ENCODE measurements at places on chromosomes 3 and 15. TPM values are rescaled to one million over a fixed set of nuclear protein-coding genes. Genes with fewer than 3 reads are reported as not detected.

DNA sequence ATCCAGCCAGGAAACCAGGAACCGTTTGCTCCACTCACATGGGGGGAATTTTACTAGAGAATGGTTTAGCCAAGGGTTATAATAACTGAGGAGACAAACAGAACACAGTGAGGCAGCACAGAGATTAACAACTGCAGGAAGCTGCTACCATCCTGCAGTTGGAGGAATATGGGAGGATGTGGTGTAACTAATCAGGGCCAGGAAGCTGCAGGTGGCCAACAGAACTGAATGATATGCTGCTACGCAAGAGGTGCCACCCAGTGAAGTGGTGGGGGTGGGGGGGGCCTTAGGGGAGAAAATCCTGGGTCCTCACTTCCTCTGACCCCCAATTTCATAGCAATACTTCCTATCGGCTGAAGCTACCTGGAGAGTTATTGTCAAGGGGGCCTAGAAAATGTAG, 306.4 kb upstream of the STT3B start:
- DNase-seq, result no peak

DNA sequence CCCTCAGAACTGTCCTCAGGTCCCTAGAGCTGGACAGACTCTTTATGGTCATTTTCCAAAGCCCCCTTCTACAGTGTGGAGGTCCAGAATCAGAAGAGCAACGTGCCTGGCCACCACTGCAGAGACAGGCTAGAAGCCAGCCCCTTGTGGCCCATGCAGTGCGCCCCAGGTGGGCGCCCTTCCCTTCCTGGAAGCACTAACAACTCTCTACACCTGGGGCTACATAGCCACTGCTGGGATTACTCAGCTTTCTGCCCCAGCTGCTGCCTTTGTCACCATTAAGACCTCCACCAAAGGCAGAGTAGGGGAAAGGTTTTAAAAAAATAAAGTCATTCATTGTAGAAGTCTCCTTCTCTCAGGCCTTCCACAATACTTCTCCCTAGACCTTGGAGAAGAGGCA, 2.3 kb downstream of the RASGRP1 start:
- DNase-seq, result peak; percentile 57

GRCh38 chr15:91864664-91865063, 11.2 kb downstream of the SLCO3A1 start:
- peak; percentile 75 for DNase-seq

DNA sequence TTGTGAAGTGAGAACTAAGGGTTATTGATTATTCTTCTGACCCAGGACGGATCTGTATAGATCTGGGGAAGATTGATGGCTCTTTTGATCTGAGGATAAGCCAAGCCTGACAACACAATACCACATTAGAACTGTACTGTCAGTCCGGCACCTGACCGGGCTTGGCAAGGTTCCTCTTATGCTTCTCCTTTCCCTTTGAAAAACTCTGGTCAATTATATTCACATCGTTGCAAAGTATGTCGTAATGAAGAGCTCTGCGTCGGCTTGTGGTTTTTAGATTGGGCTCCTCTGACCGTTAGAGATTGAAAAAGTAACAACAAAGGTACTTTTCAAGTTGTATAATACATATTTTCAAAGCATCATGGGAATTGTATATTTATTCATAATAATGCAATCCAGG, 389.8 kb downstream of the NR2F2 start:
- no peak for DNase-seq

DNA sequence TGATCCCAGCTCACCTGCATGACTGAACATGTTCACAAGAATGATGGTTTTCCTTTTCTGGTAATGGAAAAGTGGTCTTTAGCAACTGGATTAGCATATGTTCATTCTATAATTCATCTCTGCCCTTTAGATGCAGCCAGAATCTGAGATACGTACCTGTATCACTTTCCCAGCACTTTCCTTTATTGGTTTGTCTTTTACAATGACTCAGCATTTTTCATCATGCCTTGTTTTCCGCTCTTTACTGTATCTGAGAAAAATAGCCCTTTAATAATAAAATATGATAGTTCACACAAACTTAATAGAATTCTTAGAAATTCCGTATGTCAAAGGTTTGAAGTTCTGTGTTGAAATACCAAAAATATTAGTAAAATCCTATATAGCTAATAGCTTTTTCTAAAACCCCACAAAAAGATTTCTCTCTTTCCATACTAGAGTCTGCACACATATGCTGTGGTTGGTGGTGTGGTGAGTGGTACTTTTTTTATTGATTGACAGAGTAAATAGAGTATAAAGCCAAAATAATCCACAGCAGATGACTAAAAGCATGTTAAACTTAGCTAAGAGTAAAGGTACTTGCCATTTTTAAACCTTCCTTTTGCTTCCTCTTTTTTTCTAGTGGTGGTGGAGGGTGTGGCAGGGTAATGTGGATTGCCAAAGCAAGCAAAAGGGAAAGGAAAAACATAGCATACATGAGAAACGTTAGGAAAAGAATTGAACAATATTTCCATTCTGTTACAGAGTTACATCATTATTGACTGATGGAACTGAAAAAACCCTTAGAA, 328.9 kb upstream of the RBMS3 start:
- no peak for DNase-seq

DNA sequence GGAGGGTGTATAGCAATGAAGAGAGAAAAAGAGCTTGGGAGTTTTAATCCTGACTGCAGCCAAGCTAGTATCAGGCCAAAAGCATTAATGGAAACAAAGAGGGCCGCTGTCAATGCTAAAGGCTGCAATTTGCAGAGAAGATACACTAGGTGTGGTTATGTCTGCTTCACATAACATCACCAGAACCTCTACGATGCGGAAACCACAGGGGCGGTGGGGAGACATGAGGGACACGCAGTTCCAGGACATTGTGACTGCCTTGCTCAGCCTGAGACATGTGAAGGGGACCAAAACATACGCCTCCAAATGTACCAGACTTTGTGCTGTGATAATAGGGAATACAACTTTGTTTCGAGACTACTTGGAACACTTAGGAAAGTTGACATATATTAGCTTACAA, 88.4 kb downstream of the APBA2 start:
- DNase-seq, result no peak

KCNMB2 gene
- total RNA-seq, result not detected

P2RY12 gene
- total RNA-seq, result not detected

GRCh38 chr3:19632099-19633074, 301.6 kb downstream of the EFHB start:
- no peak for DNase-seq

DNA sequence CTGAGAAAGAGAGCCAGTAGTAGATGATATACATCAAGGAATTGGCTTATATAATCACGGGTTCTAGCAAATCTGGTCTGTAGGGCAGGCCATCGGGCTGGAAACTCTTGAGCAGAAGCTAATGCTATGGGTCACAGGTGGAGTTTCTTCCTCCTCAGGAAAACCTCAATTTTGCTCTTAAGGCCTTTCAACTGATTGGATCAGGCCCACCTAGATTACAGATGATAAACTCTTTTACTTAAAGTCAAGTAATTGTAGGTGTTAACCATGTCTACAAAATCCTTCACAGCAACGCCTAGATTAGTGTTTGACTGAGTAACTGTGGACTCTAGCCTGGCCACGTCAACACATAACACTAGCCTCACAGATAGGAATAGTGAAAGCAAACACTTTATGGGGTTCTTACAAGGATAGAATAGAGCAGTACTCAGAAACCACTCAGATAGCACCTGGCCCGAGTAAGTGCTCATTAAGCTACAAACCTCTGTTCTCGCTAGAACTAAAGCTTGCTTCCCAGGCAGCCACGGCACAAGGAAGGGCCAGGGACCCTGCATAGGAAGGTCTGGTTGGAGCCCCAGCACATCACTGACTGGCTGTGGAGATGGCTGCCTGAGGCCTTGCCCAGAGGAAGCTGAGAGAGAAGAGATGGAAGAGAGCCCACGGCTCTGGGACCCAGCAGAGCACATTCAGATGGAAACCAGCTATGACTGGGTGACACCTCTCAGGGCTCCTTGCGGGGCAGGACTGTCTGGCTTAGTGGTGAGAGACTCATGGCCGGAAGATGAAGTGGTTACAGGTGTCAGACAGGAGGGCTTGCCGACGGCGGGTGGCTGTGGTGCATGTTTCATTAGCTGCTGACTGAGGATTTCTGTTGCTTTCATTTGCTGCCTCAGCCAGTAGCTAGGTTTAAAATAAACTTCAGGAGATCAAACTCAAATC, 202.5 kb upstream of the TLE3 start:
- DNase-seq, result no peak

Measured in Karpas-422 (cell line).